ENCODE measurements at places on chromosomes 1 and 21.

DNA sequence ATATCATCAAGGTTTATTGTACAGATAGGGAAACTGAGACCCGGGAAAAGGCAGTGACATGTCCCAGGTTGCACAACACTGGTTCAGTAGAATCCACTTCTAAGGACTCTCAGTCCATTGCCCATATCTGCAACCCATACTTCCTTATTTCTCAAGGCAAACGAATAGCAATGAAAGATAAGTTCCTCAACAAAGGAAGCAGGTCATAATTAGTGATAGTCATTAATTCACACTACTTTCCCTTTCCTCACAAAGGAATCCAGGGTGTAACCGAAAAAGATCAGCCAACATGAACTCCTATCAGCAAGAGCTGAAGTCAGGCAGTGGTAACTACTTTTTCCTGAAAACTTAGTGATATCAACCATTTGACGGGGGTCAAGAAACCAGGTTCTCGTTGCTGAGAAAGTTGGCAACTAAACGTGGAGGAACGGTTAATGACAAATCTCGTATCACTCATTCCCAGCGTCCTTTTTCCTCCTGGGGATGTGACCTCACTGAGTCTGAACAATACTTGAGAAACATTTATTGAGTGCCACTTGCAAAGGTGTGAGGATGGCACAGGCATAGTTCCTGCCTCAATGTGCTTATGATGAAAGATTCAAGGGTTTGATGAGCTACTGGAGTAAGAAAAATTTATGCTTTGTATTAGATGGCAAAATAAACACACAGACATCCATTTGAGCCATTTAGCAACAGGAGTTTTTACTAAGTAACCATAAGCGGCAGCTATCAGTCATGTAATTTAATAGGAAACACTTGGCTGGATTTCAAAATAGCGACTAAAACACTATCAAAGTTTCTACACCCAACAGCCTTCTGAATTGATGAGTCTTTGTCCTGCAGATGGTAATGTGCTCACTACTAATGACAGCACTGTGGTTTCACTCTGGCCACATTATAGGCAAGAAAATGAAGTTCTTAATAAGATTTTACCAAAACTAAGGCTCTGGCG, 82.3 kb downstream of the PLPP3 start:
- peak; percentile 53 for DNase-seq

DNA sequence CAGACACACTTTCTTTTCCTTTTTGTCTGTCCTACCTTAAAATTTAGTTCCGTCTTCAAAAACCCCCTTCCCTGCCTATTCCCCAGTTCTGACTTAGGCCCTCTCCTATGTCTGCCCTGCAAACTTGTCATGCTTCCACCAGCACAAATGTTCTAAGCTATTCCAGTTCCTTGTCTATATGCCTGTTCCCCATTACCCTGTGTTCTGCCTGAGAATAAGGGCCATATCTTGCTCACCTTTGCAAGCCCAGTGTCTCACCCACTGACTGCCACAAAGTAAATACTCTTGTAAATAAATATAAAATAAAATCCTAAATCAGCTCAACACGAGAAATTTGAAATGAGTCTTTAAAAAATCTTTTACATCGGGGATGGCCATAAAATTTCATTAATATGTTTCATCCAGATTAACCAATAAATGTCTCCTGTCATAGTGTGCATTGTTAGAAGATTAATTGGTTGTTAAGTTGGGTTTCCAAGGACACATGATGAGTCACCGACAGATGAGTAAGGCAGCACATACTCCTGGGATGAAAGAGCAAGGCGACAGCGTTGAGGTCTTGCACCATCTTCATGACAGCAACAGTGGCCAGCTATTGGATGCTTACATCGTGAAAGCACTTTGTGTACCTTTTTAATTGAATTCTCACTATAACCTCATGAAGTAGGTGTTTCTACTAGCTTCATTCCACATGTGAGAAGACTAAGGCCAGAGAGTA, 92.6 kb upstream of the NGF start:
- peak; percentile 98 for DNase-seq

DNA sequence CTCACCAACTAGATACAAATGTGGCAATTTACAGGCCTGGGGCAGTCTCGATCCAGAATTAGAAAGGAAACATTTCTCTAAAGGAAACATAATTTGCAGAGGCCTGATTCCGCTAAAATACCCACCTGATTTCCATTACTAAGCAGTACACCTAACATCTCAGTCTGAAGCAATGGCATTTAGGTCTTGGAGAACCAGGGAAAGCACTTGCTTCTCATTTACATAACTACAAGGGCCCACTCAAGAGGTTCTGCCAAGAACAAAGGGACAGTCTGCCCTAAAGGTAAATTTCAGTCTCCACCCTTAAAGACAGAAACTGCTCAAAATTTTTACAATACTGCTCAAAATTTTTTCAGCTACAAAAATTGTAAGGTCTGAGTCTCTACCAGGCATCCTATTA, 123.7 kb upstream of the GJB5 start:
- DNase-seq, result no peak

GRCh38 chr1:60516996-60517395, 443.4 kb upstream of the C1orf87 start:
- DNase-seq, result no peak
